ENCODE measurements at places on chromosomes 7 and 10.

DNA sequence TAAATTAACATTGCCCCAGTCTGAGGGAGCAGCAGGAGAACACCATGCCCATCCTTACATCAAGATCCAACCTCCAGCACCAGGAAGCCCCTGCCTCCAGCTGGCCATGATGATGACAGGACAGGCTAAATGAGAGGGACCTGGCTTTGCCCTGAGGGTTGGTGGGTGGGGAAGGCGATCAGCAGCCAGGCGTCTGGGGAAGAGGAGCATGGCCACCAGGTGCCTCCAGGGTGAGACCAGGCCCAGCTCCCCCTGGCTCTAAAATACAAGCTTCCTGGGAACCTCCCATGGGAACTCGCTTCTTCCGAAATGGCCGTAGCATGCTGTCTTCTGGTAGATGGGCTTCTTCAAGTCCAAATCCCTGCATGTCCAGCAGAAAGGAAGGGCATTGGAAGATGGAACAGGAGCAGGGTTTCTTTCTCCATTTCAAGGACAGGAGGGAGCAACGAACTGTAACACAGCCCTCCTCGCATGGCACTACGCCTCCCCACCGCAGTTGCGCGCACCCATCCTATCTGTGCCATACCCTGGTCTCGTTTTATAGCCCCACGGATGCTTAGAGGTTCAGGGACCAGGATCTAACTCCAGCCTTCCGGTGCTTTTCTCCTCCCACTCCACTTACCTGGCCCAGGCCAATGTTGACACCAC is 15.8 kb downstream of the MAT1A start:
- no peak for DNase-seq

DNA sequence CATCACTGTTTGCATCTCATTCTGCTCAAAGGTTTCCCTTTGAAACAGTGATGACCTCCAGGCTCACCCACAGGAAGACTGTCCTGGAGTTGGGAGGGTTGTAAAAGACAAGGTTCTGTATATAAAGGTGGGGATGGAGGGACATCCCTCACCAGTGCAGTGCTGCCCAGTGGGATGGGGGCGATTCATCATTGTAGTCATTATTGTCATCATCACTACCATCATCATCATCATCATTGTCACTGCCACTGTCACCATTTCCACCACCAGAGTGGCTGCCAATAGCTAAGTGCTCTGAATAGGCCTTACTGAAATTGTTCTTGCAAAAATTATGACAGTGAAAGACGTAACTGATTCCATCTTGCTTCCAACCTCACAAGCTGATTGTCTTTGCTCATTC is 24.7 kb downstream of the MRPS24 start:
- DNase-seq, result no peak

- no peak for DNase-seq
Measured at GRCh38 chr10:31604096-31604495, 285.1 kb downstream of the ZEB1 start.

- DNase-seq, result no peak
Measured at GRCh38 chr7:584122-584465, 64.4 kb upstream of the PDGFA start.

DNA sequence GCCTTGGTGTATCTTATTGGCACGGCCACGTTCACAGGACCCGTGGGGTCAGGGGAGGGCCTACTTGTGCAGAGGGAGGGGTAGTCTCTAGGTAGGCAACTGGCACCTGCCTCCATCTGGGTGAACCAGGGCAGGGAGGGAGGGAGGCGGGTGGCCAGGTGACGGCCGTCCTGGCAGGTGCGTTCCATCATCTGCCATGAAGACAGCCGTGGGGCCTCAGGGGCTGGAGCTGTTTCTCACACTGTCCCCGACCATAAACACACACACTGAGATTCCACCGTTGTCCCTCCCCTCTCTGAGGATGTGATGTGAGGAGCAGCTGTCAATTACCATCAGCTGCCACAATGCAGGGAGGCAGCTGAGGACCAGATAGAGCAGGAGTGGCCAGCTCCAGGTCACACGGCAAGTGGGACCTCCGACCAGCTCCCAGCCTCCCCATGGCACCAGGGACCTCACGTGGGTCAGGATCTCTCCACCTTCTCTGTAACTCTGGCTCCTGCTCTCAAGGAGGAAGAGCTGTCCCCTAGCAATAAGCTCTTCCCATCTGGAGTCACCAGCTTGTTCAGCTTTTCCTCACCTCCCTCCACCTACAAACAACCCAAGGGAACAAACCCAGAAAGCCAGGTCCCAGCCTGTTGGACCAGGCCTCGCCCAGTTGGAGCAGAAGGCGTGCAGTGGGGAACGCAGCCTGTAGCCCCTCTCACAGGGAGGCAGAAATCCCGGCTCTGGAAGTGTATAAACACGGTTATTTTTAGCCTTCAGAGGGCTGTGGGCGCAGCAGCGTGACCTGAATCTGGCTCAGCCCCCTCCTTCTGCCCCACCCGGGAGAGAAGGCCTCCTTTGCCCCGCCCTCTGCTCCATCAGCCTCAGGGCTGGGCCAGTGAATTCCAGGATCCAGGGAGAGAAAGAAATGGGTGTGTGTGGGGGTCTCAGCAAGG is 33.1 kb downstream of the ZMIZ1 start:
- no peak for DNase-seq

DNA sequence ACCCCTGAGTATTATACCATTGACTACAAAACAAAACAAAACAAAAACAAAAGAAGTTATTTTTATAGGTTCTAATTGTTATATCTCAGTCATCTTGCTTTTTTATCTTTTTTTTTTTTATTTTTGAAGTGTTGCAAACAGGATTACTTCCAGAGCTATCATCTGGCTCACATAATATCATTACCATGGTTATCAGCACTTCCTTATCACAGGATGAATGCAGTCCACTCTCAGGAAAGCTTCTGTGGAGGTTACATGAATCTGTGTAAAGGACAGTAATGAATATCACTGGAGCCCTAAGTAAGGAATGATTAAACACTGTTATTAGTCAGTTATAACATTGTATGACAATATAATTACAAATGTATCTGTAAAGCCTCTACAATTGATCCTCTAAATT is 451.5 kb downstream of the PLXDC2 start:
- DNase-seq, result no peak

- no peak for DNase-seq
Measured at GRCh38 chr7:143884969-143885559, 16.9 kb downstream of the TCAF1 start.

DNA sequence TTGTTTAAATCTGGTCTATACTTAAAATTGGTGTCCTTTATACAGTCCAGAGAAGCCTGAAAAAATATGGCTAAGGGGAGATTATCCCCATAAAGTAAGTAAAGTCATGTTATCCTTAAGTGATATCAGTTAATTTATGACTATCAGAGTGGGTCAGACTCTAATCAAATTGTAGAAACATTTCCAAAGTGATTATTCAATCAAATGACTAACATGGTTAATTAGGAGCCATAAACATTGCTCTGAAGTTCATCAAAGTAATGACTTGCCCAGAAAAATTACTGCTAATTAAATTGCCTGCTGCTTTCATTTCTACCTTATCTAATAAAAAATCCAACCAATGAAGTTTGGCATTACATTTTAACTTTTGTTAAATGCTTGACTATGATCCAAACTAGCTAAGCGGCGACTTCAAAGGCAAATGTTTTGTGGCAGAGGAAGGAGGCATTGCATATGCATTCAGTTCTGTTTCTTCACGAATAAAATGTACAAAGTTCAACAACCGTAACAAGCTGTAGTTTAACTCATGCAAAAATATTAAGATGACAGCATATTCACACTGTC is 76.7 kb downstream of the ETV1 start:
- no peak for DNase-seq

GRCh38 chr7:128408709-128409595 is 830 bp downstream of the IMPDH1 start:
- DNase-seq, result peak; percentile 73

All from upper lobe of right lung (tissue), 1 donor.